H54 (cell line): ENCODE measurements at places on chromosomes 7 and 10.

- no peak for DNase-seq
Observed at GRCh38 chr10:122199070-122199469, 72.0 kb upstream of the BTBD16 start.

DNA sequence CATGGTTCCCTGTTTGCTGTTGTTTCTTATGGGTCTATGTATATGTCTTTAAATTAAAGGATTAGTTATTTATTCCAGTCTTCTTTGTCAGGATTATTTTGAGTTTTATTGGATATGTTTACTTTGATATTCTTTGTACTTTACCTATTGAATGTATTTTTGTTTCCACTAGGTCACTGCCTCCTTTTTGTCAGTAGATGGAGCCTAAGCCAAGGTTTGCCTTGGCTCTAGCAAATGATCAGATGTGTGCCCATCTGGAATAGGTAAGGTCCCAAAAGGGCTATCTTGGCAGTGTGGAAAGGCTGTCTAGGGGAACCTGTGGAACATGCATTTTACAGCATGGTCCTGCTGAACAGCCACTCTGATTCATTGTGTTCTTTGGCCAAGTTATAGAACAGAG is 337.3 kb upstream of the GHITM start:
- no peak for DNase-seq

GRCh38 chr7:96674565-96674964 is 35.1 kb downstream of the SEM1 start:
- no peak for DNase-seq

DNA sequence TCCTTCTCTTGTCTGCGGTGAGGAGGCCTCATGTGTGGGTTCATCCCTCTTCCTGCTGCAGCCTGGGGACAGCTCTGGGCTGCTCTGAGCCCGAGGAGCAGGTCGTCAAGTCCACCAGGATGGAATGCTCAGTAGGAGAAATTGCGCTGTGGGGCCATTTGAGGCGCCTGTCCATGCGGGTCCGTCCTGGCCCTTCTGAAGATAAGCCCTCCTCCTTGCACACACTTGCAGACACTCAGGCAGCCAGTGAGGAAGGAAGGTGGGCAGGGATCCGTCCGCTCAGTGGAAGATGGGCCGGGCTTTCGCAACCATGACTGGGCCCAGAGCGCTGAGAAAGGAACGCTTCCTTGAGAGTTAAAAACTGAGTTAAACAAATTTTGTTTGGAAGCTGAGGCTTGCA is 356.8 kb downstream of the GLRX3 start:
- DNase-seq = no peak

GRCh38 chr7:151178831-151179230 is 8.2 kb downstream of the ASB10 start:
- DNase-seq = no peak

GRCh38 chr10:132110713-132111112 is 45.0 kb downstream of the JAKMIP3 start:
- DNase-seq = no peak

DNA sequence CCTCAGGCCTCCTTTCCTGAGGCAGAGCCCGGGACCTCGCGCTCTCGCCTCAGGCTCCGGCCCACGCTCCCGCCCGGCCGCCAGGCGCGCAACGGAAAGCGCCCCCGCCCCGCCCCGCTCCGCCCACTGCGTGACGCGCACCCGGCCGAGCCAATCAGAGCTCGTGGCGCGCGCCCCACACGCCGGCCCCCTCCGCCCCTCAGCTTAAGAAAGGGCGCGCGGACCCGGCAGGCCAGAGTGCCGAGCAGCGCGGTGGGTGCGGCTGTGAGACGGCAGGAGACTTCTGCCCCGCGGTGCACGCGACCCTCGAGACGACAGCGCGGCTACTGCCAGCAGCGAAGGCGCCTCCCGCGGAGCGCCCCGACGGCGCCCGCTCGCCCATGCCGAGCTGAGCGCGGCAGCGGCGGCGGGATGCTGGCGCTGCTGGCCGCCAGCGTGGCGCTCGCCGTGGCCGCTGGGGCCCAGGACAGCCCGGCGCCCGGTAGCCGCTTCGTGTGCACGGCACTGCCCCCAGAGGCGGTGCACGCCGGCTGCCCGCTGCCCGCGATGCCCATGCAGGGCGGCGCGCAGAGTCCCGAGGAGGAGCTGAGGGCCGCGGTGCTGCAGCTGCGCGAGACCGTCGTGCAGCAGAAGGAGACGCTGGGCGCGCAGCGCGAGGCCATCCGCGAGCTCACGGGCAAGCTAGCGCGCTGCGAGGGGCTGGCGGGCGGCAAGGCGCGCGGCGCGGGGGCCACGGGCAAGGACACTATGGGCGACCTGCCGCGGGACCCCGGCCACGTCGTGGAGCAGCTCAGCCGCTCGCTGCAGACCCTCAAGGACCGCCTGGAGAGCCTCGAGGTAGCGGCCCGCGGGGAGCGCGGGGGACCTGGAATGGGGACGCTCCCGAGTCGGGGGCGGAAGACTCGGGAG is at the start of gene NPTX2:
Gene NPTX2 (plus strand): TSS at position 235 of the 909 bp plus-strand sequence. CDS start 177 bp downstream, at position 412.
- DNase-seq = no peak

GRCh38 chr7:27062946-27063345 is 32.9 kb downstream of the HOXA1 start:
- no peak for DNase-seq
